ENCODE measurements at places on chromosomes 16 and 17. TPM values are rescaled to one million over a fixed set of nuclear protein-coding genes. Genes with fewer than 3 reads are reported as not detected.

MYH2 gene
- polyA plus RNA-seq: not detected

MEAK7 gene
- polyA plus RNA-seq: 20.1 TPM

KLHL10 gene
- polyA plus RNA-seq: 0.23 TPM

NPIPB8 gene
- polyA plus RNA-seq: 0.65 TPM

TBC1D28 gene
- polyA plus RNA-seq: not detected

MT4 gene
- not detected for polyA plus RNA-seq

TP53I13 gene
- polyA plus RNA-seq: 36.2 TPM

CCL8 gene
- 0.16 TPM for polyA plus RNA-seq

TP53TG3B gene
- polyA plus RNA-seq: not detected

TBC1D3D gene
- 4.2 TPM for polyA plus RNA-seq

CCL4L2 gene
- not detected for polyA plus RNA-seq

CMC2 gene
- polyA plus RNA-seq: 60.4 TPM

G6PC1 gene
- polyA plus RNA-seq: 2.7 TPM

NOMO2 gene
- 81.0 TPM for polyA plus RNA-seq

DNA sequence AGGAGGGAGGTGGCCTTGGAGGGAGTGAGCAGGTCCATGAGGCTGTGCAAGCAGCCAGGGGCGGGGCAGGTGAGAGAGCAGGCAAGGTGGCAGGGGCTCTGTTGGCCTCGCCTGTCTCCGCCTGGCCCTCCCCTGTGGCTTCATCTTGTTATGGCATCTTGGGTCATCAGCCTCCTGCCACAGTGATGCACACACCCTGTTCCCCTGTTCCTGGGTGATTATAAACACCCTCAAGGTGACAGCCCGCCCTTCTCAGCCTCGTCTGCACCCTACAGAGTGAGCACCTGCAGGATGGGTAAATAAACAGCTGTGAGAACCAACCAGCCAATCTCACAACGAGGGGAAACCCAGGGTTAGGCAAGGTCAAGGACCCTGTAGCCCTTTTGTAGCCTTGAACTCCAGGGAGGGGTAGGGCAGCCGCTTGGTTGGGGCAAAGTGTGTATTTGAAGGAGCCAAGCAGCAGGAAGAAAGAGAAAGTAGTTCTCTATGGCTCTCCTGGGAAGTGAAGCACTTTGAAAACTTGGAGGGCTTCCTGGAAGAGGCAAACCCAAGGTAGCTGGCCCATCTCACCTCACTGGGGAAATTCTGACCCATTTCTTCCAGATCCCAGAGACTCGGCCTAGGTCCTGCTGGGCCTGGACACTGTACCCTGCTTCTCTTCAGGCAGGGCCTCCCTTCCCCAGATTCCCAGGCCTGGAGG lies 60.6 kb downstream of the NT5M start:
- no peak for DNase-seq

- no peak for DNase-seq
Measured at GRCh38 chr16:88905563-88905962, 39.1 kb upstream of the PABPN1L start.

GRCh38 chr17:68461122-68461539 lies 3.8 kb upstream of the WIPI1 start:
- no peak for DNase-seq

GRCh38 chr16:56864960-56865359 lies at the start of gene SLC12A3:
TSS of gene SLC12A3 (plus strand) at chr16:56865207. CDS start at chr16:56865236, 29 bp downstream.
- DNase-seq: no peak

DNA sequence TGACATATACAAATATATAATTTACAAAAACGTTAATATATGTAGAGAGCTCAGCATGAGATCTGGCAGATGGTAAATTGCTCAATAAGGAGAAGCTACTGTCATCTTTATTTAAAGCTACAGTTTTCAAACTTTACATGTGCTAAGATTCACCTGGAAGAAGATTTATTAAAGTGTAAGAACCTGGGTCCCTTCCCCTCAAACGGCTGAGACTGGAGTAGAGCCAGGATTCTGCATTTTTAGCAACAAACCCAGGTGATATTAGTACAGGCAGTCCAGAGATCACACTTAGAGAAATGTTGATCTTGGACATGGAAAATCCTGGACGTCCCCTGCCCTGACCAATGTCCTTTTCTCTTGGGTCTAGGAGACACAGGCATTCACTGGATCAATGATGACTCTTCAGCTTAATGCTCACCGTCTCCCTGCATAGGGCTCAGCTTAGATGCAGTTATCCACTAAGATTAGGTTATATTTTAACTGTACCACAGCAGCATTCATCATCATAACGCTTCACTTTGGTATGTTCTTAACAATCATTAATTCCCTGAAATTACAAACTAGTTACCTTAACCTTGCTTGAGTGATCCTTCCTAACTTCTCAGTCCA lies 20.4 kb downstream of the CDR2 start:
- DNase-seq: no peak

DNA sequence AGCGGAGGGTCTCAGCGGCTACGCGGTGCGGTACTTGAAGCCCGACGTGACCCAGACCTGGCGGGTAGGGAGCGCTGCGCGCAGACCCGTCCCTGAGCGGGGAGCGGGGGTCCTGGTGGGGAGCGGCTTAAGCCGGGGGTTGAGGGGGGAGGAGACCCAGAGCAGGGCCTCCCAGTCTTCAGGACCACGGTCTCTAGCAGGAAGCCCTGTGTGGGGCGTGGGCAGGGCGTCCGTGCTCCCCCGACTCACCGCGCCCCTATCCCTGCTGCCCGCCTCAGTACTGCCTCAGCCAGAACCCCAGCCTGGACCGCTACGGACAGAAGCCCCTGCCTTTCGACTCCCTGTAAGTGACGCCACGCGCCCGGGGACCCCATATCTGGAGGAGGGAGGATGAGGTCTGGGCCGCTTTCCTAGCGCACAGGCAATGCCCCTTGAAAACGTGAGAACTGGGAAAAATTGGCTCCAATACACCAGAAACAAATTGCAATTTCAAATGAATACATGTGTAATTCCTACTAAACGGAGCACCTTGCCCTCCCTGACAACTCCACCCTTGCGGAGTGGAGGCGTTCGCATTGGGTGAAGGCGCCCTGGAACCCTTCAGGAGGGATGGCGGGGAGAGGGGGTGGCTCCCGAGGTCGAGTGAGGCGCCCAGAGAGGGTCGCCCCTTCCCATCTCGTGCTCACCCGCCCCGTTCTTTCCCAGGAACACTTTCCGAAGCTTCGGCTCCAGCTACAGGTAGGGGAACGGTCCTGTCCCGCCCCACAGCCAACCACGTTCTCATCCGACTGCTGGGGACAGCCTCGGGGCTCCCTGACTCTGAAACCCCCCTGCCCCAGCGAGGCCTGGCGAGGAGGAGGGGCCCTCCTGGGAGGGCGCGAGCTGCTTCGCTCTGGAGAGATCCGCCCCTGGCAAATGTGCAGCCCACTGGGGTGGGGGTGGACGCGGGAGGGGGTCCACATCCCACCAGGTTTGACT lies 14.6 kb upstream of the CNGB1 start:
- DNase-seq: no peak

- DNase-seq: peak; percentile 90
Measured at GRCh38 chr17:19362277-19363113, at the start of gene B9D1. TSS of gene B9D1 (minus strand) at chr17:19362723. CDS start at chr17:19362569, 154 bp downstream.

DNA sequence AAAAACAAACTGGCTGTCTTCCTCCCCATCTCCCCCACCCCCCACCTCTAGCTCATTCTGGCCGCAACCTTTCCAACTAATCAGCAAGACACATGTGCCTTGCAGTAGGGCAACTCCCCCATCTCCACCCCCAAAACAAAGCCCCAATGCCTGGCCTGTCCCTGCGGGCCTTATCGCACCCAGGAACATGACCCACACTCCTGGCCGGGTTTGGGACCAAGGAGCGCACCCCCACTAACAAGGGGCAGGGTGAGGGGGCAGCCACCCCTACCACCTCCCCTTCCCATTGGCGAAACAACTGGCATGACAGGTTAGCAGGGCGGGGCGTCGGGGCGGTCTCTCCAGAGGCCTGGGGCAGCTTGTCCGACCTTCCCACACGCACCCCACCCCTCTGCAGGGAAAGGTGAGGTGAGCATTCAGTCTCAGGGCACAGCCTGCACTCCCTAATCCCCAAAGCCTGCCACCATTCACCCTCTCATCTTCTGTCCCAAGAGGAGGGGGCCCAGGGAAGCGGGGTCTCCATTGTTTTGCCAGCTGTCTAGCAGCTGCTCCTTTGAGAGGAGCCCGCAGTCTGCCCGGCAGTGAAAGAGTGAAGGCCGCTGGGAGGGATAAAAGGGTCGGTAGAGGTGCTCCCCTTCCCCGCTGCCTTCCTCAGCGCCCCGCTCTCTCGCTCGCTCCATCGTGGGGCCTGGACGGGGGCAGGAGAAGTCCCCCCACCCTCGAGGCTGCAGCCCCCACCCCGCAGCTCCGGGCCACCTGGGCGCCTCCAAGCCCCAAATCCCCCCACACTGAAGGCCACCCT lies 765 bp downstream of the MYO18A start:
- no peak for DNase-seq

- no peak for DNase-seq
Measured at GRCh38 chr17:18377437-18378204, at the start of gene EVPLL. TSS of gene EVPLL (plus strand) at chr17:18377778. CDS start at chr17:18380938, 3,160 bp downstream.

DNA sequence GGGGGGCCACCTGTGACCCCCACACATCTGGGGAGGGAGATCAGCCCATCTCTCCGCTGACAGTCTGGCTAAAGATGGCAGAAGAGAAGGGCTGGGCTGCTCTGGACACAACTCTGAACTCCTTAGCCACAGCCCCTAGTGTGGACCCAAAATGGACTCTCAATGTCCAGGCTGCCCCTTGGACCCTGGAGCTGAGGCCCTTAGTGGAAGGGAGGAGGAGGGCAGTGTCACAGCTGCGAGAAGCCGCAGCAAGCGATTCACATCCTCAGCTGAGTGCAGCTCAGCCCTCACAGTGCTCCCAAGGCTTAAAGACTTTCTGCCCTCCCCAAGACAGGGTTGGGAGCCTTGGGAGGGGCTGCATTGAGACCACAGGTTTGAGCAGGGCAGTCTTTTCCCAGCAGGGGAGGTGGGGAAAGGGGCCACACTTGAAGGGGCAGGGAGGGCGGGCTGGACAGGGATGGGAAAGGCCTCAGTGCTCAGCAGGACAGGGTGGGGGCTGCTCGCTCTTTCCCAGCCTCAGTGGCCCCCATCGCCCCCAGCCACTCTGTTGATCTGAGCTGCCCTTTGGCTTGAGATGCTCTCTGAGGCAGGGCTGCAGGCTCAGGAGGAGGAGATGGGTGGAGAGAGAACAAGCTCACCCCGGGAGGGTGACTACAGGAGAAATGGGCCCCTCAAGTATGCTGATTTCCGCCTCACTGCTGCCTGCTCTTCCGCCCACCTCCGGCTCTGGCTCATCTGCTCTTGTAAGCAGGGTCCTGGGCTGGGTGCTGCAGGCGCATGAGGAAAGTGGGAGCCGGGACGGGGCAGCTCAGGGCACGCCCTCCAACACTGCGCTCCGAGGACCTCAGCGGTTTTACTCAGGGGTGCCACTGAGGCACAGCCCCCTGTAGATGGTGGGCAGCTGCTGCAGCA lies 50.9 kb upstream of the MTSS2 start:
- no peak for DNase-seq

DNA sequence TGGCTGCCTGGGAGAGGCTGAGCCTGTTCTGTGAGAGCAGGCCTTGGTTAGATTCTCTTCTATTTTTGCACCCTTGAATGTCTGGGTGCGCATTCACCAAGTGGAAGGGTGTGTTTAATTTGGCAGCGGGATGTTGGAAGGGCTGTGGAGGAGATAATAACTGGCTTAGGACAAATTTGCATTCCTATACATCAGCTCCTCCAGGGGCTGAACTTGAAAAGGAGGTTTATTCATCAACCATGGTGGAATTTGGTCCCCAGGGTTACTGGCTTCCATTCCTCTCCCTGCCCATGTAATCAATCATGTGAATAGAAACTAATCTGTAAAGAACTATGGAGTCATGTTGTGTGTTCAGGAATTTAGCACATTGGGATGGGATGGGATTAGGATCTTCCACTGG lies 100.2 kb upstream of the FOXF1 start:
- DNase-seq: no peak

DNA sequence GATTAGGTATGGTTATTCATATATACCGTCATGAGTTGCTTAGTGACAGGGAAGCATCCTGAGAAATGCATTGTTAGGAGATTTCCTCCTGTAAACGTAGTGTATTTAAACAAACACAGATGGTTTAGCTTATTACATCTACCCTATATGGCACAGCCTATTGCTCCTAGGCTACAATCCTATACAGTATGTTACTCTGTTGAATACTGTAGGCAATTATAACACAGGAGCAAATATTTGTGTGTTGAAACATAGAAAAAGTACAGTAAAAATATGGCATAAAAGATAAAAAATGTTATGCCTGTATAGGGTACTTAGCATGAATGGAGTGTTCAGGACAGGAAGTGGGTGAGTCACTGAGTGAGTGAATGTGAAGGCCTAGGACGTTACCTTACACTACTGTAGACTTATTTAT lies 157.7 kb downstream of the CDH11 start:
- DNase-seq: no peak

DNA sequence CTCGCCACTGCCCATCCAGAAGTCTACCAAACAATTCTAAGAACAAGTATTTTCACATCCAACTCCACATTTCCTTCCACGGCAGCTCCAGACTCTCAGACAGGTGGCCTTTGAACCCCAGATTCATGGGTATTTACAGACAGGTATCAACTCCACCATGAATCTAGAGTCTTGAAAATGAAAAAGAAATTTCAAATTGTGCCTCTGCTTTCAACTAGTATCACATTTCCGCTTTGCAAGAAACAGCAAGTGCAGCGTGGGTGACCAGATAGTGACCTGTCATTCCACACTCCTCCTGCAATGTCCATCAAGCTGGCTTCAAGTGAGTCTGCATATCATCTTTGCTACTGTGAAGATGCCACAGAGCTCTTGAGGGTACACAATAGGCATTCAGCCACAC lies 232.4 kb upstream of the RPL38 start:
- no peak for DNase-seq

DNA sequence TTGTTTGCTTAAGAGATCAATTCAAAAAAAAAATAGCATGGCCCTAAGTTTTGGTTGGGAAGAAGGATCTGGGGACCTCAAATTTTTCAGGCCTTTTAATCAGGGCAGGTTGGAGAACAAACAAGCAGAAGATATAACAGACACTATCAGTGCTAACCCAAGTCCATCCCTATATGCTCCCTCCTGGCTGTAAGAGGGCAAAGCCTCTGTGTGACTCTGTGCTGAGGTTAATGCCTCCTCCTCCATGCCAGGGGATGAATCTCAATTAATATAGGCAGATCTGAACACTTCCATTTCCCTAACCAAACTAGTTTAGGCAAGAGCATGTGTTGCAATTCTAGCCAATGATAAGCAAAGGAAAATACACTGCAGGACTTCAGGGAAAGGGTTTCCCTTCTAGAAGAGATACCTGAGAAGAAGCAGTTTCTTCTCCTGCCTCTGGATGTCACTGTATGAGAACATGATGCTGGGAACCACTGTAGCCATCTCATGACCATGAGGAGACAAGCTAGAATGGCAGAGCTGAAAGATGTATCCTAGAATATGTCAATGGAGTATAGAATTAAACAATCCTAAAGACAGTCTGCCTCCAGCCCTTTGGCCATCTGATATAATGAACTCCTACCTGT lies 76.0 kb downstream of the CHD9NB start:
- DNase-seq: no peak

GRCh38 chr16:87196231-87196630 lies 121.0 kb downstream of the C16orf95 start:
- DNase-seq: no peak

- DNase-seq: no peak
Measured at GRCh38 chr17:58105093-58105492, 21.9 kb downstream of the DYNLL2 start.

Measured in left renal cortex interstitium (tissue), 4 donors.